ENCODE measurements at places on chromosomes 4 and X.

- no peak for DNase-seq
Measured at GRCh38 chr4:176656108-176656507, 136.6 kb downstream of the VEGFC start.

DNA sequence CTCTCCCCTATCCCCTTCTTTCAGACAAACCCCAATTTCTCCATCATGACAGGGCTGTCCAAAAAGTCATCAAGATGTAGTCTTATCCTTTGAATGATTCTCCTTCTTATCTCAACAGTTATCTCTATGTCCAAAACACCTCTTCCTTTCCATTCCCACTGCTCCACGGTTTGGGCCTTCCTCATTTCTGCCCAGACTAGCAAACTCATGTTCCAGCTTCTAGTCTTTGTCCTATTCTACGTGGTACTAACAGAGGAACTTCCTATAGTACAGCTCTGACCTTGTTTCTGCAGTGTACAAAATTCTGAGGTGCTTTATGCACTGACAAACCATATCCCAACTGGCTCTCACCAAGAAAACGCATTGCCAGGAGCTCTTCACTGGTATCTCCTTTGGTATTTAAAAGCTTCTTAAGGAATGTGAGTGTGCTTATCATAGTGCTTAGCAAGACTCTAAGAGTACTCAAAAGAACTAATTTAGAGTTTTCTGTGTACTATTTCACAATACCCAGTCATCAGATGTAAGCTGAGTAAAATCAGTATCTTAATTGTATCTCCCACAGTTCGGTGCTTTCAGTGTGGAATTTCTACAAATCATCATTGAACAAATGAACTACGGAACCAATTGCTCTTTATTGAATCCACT lies 65.5 kb downstream of the MAML3 start:
- no peak for DNase-seq

GRCh38 chr4:41670982-41671381 lies 77.5 kb downstream of the PHOX2B start:
- DNase-seq, result no peak

GRCh38 chr4:110510277-110510676 lies 34.3 kb downstream of the ENPEP start:
- DNase-seq, result no peak

DNA sequence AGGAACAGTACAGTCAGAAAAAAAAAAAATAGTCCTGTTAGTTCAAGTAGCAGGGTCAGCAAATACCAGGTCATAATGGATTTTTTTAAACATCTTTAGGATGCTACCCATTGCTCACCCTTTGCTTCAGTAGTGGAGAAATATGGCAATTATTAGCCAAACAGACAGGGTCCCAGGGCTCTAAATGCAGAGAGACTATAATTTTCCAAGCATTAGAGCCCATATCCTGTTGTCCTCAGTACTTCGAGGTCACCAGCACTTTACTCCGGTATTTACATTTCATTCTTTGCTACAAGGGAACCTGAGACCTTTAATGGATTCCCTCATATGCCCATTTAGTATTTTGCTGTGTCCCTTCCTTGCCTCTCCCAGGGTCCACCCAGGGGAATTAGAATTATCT lies 1562.9 kb upstream of the TENM3 start:
- DNase-seq, result no peak

- DNase-seq, result no peak
Measured at GRCh38 chrX:1336948-1337779, 579 bp downstream of the IL3RA start.

DNA sequence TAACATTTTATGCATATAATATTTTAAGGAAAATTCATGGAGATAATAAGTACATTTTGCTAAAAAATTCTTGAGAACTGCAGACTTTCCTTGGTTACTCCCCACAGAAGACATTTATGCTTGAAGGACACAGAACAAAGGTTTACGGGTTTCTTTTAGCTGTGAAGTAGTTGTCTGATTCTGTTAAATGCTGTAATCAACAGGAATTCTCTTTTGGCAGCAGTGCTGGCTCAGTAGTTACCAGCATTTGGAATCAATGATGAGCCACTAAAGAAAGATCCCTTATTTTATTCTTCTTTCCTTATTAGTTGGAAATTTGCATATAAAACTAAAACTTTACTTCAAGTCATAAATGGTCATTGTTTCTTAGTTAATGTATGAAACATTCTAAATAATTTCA lies 199.3 kb upstream of the FAT4 start:
- no peak for DNase-seq

DNA sequence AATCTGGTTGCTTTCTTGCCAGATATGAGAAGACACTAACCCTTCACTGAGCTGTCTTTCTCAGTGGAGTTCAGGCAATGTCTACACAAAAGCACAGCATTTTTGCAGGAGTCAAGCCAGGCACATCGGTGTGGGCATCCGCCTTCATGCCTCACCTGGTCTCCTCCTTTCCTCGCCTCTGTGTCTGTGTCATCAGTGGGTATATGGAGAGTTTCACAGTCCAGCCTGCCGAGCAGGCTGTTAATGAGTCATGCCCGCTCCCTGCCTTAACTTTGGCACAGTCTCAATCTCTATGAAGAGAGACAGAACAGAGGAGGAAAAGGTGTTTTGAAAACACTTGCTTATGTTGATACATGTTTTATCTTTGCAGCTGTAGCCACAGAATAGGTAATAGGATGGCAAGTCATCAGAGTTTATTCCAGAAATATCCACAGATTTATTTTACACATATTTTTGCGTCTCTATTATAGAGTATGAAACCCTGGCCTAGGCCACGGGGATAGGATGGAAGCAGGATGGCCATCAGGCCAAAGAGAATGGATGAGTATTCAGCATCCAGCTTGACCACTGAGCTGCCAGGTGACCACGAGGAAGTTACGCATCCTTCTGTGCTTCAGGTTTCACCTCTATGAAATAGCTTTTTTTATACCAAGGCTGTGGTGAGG lies 32.8 kb upstream of the MAML3 start:
- no peak for DNase-seq

- DNase-seq, result peak; percentile 94
Measured at GRCh38 chr4:26826721-26827120, 33.9 kb upstream of the STIM2 start.

GRCh38 chrX:12139934-12140611 lies 1.8 kb downstream of the FRMPD4 start:
- no peak for DNase-seq

- no peak for DNase-seq
Measured at GRCh38 chrX:150316564-150316963, 46.6 kb upstream of the MAMLD1 start.

GRCh38 chr4:101960431-101960830 lies 169.9 kb downstream of the BANK1 start:
- no peak for DNase-seq

GRCh38 chrX:63350941-63351616 lies at the start of gene SPIN4:
TSS of gene SPIN4 (minus strand) at chrX:63351332. CDS start at chrX:63350819, 513 bp downstream.
- no peak for DNase-seq

DNA sequence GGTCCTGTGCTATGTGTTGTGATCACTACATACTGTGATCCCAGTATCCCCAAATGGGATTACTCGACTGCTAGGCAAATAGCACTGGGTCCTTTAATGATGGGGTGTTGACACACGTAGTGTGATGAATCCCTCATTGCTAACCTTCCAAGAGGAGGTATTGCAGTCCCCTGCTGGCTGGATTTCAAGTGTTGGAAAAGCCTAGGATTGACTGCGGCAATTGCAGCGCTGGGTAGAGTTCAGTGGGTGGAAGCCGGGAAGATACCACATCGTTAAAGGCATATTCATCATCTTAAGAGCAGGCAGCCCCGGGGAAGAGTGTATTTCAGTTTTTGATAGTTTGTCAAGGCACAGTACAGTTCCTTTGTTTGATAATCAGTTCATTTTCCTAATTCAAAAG lies 159.9 kb downstream of the TRIML1 start:
- DNase-seq, result no peak

- DNase-seq, result no peak
Measured at GRCh38 chrX:149506349-149506748, 1.2 kb upstream of the IDS start.

DNA sequence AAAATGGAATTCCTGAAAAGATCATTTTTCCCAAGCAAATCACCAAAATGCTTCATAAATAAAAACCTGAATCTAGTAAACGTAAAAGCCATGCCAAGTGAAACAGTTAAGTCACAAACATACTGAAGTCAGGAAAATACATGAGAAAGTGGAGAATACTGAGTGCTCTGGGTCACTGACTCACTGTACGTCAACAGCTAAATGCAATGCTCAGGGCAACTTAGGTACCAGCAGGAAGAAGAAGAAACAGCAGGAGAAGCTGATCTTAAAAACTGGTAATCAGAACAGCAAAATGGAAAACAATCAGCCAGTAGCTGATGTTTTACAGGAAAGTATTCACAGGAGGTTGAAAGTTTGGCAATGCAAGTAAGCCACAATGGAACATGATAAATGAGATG lies 252.6 kb upstream of the ETNPPL start:
- no peak for DNase-seq

DNA sequence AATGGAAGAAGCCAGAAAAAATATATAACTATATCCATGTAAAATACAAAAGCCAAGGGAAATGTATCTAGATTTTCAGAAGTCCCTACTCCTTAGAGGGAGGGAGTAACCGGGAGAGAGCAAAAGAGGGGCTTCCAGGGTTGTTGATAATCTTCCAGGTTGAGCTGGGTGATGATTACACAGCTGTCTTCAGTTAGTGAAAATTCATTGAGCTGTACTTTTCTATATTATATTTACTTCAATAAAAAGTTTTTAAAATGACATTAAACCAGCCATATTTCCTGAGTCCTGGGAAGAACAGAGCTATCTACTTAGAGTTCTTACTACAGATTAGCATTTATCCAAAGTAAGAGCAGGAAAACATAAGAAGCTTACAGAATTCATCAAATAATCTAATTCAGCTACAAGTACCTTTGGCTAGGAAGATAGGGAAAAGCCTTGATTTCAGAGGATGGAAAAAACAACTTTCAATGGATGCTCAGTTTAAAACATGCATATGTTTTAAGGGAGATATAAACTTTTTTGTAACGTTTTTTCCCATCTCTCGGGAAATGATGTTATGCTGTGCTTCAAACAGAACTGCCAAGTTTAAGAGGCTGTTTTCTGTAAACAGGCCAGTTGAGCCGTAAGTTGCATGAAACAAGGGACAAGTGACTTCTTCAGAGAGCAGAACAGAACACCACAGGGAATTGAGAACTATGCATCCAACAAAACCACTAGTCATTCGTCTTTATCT lies 204.6 kb downstream of the SCFD2 start:
- no peak for DNase-seq

DNA sequence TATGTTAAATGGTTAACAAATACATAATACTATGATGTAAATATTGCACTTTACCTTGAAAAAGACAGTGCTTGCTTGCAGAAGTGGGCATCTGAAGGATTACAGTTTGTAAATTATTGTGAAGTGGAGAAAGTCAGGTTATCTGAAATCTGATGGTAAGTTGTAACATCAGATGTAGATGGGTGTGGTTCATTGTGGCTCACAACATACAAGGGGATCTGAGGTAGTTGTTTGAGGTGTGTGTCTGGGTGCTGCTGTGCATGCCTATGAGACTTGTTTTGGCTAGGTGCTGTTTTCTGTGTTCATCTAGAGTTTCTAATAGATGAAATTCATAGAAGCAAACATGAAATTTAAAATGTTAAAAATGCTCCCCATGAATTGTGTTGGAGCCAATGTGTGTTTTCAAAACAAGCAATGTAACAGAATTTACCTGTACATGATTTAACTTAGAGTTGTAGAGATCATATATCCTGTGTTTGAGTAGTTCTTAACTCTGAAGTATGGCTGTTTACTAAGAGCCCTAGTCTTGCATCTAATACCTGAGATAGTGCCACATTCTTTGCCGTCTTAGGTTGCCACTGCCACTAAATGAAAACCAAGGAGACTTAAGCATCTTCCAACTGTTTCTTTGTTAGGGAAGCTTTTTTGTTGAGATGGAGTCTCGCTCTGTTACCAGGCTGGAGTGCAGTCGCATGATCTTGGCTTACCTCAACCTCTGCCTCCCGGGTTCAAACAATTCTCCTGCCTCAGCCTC lies 11.9 kb upstream of the NDUFC1 start:
- DNase-seq, result no peak

GRCh38 chr4:189660722-189661360 lies 279.8 kb upstream of the FRG1 start:
- DNase-seq, result no peak

GRCh38 chrX:2934715-2935710 lies 5.9 kb upstream of the ARSD start:
- peak; percentile 46 for DNase-seq

- no peak for DNase-seq
Measured at GRCh38 chr4:109649872-109650271, 53.4 kb downstream of the CASP6 start.

GRCh38 chr4:1993169-1993516 lies 15.6 kb downstream of the NELFA start:
- DNase-seq, result no peak

GRCh38 chr4:158814636-158815330 lies 46.0 kb downstream of the FNIP2 start:
- no peak for DNase-seq

DNA sequence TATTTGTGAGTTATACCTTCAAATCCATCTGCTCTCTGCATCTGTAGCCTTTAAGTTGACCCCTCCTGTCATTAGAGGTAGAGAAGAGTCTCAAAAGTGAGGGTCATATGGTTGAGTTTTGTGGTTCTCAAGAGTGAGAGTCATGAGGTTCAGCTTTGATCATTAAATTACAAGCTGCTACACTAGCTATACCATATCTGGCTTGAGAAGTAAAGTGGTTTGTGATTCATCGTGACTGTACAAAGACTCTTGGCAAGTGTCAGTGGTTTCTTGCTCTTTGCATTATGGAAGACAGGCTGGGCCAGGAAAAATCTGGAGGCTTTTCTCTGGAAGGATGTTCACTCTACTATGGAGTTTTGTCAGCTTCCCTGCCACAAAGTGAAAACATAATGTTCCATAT lies 170.6 kb downstream of the ZC4H2 start:
- no peak for DNase-seq

- no peak for DNase-seq
Measured at GRCh38 chrX:14673764-14674163, 144.4 kb downstream of the GLRA2 start.

DNA sequence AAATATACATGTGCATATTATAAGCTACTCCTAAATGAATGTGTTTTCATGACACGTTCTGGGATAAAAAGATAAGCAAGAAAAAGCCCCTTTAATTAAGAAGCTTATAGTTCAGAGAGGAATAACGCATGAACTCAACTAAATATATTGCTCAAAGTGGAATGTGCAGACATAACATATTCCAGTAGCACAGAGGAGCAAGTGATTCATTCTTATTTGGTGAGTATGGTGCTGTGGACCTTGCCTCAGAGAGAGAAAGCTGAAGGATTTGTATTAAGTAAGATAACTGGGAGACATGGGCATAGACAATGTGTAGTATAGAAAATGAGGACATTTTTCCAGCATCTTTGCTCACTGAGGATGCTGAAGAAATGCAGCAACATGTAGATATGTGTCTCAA lies 76.8 kb downstream of the CFAP299 start:
- DNase-seq, result no peak

DNA sequence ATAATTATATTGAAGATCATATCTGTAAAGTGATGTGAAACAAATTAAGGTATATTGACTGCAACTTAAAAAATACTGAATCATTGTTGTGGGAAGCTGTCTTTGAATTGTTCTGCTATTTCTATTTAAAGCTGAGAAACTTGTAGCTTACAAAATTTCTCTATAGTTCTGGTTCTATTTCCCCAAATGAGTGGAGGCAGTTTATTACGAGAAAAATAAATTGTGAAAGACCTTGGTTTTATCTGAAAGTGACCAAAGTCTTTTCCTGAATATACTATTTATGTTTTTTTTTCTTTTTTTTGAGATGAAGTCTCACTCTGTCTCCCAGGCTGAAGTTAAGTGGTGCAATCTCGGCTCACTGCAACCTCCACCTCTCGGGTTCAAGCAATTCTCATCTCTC lies 165.4 kb downstream of the SH3BGRL start:
- DNase-seq, result no peak

- DNase-seq, result no peak
Measured at GRCh38 chrX:97846718-97847237, 963.1 kb downstream of the RPA4 start.
